ENCODE measurements at places on chromosomes 5 and 9.

- no peak for DNase-seq
Observed at GRCh38 chr5:159531554-159532105, 201.3 kb upstream of the IL12B start.

- no peak for DNase-seq
Observed at GRCh38 chr5:31328040-31328733, 134.7 kb downstream of the CDH6 start.

DNA sequence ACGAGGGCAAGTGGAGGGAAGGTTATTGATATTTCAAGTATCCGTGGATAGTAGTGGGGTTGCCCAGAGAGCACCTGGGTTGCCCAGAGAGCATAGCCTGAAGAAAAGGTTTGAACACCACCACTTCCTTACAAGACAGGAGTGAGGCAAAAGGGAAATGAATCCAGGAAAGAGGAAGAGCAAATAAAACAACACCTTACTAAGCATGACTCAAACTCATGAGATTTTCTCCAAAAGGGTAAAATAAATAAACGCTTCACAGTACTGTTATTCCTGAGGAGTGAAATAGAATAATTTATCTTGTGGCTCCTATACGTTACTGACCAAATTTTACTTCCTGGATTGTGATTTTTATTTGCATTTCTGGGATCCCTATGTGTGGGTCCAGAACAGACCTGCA lies 65.2 kb upstream of the PTPRD start:
- no peak for DNase-seq

- DNase-seq: peak; percentile 67
Observed at GRCh38 chr9:5629312-5630080, 589 bp downstream of the RIC1 start.

- no peak for DNase-seq
Observed at GRCh38 chr5:147965715-147966114, 59.4 kb upstream of the C5orf46 start.

- DNase-seq: no peak
Observed at GRCh38 chr5:116681334-116682013, 106.9 kb upstream of the SEMA6A start.

DNA sequence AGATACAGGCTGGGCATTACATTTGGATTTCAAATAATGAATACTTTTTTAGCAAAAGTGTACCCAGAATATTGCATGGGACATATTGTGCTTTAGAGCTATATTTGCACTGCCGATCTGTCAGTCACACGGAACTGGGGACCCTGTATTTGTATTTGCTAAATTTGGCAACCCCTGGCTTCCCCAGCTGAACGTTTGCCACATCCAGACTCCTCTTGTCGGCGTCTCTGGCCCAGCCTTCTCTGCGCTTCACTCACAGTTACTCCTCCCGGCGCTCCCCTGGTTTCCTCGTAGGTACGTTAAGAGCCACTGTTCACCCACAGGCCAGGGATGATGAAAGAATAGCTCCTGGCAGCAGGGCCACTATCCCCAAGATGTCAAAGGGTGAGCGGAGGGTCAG lies 58.7 kb downstream of the NSUN2 start:
- no peak for DNase-seq

DNA sequence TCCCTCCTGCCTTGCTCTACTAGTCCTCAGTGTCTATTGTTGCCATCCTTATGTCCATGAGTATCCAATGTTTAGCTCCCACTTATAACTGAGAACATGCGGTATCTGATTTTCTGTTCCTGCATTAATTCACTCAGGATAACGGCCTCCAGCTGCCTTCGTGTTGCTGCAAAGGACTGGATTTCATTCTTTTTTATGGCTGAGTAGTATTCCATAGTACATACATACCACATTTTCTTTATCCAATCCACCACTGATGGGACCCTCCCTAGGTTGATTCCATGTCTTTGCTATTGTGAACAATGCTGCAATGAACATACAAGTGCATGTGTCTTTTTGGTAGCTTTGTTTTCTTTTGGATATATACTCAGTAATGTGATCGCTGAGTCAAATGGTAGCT lies 50.4 kb downstream of the FNIP1 start:
- no peak for DNase-seq

DNA sequence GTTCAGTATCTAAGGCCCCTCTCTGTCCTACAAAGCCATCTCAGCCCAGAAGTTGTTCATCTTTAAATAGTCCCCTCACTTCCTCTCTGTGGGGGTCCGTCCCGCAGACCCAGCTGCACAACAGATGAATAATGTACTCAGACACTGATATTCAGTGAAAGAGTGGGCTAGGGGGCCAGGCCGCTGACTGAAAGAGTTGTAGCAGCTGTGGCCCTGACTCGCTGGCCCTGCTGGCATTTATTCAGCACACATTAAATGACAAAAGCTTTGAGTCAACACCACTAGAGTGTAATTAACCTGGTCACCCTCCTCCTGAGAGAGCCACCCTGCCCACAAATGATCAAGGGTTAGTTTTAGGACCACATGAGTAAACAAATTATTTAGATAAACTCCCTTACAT lies 76.3 kb downstream of the MED10 start:
- no peak for DNase-seq

DNA sequence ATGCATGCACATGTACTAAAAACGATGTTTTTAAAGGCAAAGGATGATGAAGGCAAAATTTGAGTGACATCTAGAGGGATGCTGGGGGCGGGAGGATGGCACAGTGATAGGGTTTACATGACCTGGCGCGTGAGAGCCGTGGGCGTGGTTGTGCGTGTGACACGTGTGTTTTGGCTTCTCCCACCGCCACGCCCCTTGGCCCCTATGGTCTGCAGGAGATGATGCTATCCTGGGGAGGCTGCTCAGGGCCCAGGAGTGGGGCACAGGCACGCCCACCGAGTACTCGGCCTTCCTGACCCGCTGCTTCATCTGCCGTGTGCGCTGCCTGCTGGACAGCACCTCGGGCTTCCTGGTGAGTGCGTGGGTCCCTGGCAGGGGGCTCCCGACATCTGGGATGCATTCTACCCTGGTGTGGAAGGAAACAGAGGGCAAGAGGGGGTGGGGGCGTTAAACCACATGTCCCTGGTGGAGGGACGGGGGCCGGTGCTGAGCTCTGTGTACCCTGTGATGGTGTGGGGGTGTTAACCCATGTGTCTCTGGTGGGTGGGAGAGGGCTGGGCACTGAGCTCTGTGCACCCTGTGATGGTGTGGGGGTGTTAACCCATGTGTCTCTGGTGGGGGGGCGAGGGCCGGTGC lies 19.2 kb upstream of the EXOC3 start:
- no peak for DNase-seq

- DNase-seq: peak; percentile 47
Observed at GRCh38 chr5:77852514-77853352, 76.6 kb upstream of the TBCA start.

DNA sequence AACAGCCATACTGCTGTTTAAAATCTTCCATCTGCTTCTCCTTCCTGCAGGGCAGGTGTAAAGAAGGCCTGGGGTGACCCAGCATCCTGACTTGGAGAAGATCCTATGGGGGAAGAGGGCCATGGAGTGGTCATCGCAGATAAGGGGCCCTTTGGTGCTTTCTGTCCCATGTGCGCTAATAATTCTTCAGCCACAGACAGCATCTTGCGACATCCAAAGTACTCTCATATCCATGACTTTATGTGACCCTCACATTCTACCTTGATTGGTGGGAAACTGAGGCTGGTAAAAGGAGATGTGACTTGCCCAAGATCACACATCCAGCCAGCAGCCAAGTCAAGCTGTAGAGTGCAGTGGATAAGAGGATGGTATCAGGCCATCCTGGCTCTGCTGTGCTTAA lies 44.3 kb upstream of the HAND1 start:
- DNase-seq: no peak

DNA sequence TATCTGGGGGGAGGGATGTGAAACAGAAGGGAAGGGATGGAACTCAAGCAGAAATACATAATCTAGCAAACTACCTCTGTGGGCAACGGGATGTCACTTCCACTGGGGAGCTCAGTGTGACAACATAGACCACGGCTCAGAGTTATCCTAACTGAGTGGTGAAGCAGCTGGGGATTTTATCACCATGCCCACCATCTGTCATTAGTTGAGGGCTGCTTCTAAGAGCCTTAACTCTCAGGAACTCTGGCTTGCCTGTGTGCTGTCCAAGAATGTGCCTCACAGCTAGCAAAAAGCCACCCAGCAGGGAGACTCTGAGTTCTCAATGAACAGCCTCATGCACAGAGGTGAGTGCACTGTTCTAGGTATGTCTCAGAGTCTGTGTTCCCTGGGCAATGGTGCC lies 90.6 kb upstream of the CXCL14 start:
- no peak for DNase-seq

GRCh38 chr5:96035796-96036195 lies 74.1 kb upstream of the ELL2 start:
- DNase-seq: no peak

- DNase-seq: no peak
Observed at GRCh38 chr5:73687357-73687756, 61.4 kb downstream of the ARHGEF28 start.

DNA sequence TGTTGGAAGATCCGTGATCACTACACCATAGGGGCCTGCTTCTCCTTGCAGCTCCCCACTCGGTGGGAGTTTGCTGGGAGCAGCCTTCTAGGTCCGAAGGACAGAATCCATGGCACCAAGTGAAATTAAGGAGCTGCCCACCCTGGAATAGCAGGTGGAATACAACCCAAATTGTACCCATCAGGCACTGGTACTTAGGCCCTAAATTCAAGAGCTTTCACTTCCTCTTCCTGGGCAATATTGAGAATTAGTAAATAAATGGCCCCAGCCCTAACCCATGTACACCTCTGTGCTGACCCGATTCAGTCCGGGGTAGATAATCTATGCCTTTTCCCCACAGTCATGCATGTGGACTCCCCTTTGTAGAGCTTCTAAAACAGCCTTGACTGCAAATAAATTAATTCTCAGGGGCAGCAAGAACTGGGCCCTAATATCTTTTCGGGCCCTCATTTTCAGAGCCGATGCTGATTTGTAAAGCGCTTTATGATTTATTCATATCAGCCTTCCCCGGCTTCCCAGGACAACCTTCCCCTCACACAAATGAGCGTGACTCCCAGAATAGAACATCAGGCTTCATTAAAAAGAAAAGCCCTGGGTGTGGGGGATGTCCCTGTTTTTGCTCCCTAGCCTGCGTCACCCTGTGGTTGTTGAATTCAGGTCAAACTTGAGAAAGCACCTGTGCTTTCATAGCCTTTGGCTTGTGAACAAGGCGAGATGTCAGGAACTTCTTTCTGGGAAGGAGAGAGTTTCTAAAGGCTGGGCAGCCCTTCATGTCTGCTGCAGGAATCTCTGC lies 126.1 kb upstream of the TBC1D2 start:
- no peak for DNase-seq

GRCh38 chr9:87212605-87213021 lies 265.3 kb upstream of the GAS1 start:
- no peak for DNase-seq

GRCh38 chr9:117189121-117189520 lies 225.7 kb downstream of the ASTN2 start:
- DNase-seq: no peak
